ENCODE measurements at places on chromosomes 6 and 20.

GRCh38 chr6:91088976-91089375 is 502.1 kb upstream of the MAP3K7 start:
- no peak for DNase-seq

DNA sequence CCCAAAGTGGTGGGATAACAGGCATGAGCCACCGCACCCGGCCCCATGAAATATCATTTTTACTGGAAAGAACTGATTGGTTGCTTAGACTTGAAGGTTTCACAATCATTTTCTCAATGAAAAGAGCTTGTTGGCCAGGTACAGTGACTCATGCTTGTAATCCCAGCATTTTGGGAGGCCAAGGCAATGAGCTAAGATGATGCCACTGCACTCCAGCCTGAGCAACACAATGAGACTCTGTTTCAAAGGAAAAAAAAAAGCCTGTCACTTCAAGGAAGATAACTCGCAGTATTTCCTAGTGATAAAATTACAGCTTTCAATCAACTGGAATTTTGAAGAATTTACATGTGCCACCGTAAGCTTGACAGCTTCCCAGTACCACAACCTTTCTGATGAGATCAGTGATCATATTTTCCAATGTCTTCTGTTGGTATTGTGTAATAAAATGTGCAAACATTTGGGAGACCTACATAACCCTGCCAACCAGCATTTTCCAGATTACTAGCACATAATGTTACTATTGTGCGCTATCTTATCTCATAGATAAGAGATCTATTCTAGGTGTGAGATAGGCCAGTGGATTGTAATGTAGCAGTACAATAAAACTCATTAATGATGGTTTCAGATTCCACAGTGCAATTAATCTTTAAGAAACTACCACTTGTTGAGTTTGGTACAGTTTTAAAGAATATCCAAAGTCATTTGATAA is 7.2 kb downstream of the PNLDC1 start:
- DNase-seq, result no peak

- DNase-seq, result no peak
Measured at GRCh38 chr20:2794202-2794748, 6.2 kb downstream of the CPXM1 start.

DNA sequence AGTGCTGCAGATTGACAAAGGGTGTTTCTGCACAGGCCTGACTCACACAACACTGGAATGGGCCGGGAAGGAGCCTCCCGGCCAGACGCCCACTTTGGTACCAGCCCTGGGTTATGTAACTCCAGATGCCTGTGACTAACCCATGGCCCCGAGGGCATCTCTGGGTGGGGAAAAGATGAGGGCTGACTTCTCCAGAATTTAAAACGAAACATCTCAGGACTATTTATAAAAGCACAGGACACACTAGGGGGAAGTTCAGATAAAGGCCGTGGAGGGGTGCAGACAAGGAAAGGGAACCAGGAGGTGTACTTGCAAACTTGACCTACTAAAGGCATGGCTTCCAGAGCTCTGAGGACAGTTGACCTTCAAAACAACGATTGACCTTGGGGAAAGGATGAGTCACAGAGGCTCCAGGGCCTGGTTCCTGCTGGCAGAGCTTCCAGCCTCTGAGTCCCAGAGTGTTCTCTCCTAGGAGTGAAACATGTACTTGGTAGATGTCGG is 196.9 kb downstream of the NFATC2 start:
- DNase-seq, result no peak

- DNase-seq, result no peak
Measured at GRCh38 chr6:7894262-7895124, 16.1 kb downstream of the TXNDC5 start.

- DNase-seq, result no peak
Measured at GRCh38 chr6:48670546-48670945, 559.5 kb upstream of the PTCHD4 start.

GRCh38 chr6:71335544-71335943 is 46.9 kb downstream of the OGFRL1 start:
- DNase-seq, result no peak

DNA sequence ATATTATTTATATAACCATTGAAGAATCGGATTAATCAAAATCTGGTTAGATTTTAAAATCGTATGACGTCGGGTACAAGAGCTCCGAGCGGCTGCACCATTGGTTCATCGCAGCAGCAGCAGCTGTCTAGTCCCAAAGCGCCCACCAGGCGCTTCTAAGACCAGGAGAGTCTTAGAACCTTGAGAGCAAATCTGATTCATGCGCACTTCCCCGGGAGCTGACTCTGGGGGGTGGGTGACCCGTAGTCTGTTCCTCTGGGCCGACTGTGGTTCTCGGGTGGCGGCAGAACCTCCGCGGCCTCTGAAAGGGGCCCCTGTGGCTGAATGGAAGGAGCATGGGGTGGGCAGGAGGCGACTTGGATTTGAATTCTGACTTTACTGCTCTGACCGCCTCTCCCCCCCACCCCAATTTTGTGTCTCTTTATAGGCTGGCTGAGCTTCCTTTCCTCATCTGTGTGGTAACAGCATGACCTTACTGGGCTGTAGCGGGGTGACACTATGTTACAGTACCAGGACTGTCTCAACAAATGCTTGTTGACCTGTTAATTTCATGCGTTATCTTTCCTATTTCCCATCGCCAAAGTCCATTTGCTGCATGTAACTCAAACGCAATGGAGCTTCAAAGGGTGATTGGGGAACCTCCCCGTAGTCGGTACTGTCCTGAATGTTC is 119.7 kb downstream of the RTN4IP1 start:
- DNase-seq, result no peak

DNA sequence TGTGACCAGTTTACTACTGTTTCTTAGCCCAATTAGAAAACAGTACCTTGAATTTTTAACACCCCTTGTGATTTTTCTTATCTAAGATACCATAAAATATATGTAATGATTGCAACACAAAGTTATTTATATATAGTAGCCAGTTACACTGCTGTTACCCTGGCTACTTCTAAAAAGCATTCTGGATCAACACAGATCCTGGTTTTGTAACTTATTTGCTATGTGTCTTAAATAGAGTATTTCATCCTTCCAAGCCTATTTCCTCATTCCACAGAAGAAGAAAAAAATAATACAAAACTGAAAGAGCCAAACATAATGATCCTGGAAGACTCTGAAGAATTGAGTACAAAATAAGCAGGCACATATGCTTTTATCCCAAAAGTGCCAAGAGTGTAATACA is 19.0 kb upstream of the GSTA4 start:
- no peak for DNase-seq

DNA sequence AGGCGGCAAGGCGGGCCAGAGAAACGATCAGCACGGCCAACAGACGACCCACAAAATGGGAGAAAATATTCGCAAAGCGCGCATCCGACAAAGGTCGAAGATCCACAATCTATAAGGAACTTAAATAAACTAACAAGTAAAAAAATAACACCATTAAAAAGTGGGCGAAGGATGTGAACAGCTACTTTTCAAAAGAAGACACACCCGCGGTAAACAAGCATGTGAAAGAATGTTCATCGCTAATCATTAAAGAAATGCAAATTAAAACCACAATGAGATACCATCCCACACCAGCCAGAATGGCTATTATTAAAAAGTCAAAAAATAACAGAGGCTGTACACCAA is 117.8 kb upstream of the SIRPA start:
- DNase-seq, result no peak

GRCh38 chr6:109424946-109425345 is 15.5 kb downstream of the PPIL6 start:
- no peak for DNase-seq

- DNase-seq, result no peak
Measured at GRCh38 chr20:58043236-58044140, 185.0 kb downstream of the ANKRD60 start.

GRCh38 chr6:99993533-99994251 is at the start of gene MCHR2:
TSS of gene MCHR2 (minus strand) at chr6:99994223. CDS start at chr6:99956147, 38,076 bp downstream.
- DNase-seq, result no peak

DNA sequence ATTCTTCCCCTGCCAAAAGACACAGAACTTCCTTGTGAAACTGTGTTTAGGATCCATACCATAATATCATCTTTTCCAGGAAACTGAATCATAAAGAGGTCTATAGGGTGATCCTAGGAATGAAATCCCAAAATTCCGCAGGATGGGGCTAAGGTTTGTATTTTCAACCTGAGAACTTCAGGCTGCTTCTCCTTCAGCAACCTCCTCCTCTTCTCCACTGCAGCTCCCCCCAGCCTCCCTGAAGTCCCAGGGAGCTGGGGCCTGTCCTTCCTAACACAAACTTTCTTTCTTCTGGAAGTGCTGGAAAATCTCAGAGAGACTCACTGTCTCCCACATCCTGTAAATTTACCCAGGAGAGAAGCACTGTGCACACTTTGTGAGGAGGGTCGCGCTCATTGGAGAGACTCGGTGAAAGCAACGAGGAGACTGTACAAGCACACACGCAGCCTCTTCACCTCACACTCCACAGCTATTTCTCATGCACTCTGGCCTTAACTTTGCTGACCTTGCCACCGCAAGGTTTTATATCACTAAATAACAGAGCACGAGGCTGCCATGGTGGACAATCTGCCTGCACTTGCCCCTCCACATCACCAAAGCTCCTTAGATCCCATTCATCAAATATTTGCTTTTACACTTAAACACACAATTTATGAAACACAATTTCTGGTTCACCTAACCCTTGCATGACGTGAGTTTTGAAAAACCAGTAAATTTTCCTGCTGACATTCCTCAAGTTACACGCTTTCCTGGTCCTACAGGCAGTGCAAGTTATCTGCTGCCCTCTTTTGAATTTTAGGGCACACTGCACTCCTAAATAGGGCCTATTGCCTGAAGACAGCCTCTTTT is 14.3 kb downstream of the ID4 start:
- DNase-seq, result no peak

GRCh38 chr6:161318456-161318855 is 44.6 kb upstream of the AGPAT4 start:
- no peak for DNase-seq

- no peak for DNase-seq
Measured at GRCh38 chr20:19451231-19451922, 238.9 kb downstream of the SLC24A3 start.

- DNase-seq, result no peak
Measured at GRCh38 chr6:142409794-142410193, 108.0 kb downstream of the ADGRG6 start.

GRCh38 chr20:57716202-57716601 is 6.4 kb upstream of the PMEPA1 start:
- DNase-seq, result no peak

DNA sequence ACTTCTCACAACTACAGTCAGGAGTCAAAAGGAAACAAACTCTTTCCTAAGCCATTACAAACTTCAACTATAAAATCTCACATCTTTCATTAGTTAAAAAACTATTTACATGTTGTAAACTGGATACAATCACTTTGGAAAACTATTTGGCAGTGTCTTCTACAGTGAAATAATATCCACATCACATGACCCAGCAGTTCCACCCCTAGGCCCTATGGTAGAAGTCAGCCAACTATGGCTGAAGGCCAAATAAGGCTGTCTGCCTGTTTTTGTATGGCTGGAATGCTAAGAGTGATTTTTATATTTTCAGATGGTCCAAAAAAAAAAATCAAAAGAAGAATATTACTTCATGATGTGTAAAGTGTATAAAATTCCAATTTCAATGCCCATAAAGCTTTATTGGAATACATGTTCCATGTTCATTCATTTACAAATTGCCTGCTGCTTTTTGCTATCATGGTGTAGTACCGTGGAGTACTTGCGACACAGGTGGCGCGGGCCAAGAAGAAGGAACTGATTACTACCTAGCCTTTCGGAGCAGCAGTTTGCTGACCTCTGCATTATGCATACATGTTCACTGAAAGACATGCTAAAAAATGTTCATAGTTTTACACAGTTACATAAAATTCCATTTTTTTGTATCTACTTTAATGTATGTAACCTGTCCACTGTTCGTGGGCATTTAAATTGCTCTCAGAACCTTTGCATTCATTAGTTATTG is 129.0 kb downstream of the KIF16B start:
- DNase-seq, result no peak

DNA sequence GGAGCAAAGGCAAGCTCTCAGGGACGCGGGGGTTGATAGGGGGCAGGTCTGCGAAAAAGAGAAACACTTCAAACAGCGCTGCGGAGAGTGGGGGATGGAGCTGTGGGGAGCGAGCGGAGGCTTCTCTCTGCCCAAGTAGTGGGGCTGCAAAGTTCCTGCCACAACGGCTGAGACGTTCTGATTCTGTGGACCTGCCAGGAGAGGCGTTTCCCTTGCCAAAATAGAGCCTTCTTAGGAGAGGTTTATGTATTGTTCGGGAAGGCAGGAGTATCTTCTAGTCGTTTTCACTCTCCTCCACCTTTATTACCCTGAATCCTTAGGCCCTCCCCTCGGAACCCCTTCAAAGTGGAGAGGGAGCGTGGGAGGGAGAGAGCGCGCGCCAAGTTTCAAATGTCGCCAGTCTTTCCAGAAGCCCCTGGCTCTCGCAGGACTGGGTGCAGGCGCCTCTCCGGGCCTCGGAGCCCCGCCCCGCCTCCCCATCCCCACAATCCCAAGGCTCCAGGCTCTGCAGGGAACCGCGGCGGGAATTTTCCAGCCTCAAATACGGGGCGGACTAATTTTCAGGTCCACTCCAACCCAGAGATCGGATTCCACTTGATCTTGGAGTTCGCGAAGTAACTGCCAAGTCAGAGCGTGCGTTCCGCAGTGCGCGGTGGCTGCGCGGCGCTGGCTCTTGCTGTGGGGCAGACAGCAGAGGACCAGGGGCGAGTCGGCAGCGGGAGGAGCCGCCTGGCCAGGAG is 10.0 kb upstream of the POU3F2 start:
- DNase-seq, result no peak

DNA sequence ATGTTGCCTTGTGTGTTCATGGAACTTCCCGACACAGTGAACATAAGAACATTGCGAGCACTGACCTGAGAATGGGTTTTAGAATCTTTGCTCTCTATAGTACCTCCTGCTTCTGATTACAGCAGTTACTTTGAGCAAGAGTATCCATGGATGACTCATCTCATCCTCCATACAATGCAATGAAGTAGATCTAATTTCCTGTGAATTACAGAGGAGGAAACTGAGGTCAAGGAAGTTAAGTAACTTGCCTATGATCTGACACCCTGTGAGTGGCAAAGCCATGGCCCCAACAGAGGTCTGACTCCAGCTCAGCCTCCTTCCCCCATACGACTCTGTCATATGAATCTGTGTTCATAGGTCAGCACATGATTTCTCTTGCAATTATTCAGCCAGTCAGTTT is 518.1 kb downstream of the TFAP2A start:
- no peak for DNase-seq
